GM18507 (cell line): ENCODE measurements at places on chromosomes 12 and 14.

DNA sequence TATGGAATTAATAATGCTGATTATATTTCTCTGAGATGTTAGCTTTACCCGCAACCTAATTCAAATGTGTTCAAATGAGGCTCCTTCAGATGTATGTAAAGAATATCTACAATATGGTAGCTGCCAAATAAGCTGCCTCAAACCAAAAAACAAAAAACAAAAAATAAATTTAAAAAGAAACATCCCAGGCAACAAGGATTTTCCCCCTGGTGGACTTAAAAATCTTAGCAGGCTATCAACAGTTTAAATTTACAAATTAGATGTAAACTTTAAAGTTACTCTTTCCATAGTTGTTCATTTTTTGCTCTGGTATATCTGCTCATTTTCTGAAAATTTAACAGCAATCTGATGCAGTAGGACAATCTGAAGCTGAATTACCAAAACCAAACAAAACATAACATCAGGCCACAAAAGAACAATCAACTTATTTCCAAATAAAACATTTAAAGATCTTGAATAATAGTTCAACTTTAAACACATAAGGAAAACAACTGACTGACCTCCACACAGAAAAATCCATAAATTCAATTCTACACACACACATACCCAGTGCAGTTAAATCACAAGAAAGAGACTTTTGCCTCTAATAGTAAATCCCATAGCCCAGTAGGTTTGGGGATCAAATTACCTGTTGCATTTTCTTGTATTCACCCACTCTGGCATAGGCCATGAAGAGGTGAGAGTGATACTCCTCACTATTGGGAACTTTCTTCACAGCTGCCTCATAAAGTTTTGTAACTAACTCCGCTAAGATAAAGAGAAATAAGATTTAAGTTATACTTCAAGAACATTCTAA is 21.3 kb downstream of the NAA25 start:
- DNase-seq, result no peak

GRCh38 chr12:11500188-11500860 is 105.0 kb upstream of the PRB2 start:
- peak; percentile 44 for DNase-seq

GRCh38 chr12:58509116-58509885 is 411.0 kb downstream of the LRIG3 start:
- no peak for DNase-seq

GRCh38 chr14:87405563-87405962 is 587.4 kb downstream of the GALC start:
- DNase-seq, result no peak

DNA sequence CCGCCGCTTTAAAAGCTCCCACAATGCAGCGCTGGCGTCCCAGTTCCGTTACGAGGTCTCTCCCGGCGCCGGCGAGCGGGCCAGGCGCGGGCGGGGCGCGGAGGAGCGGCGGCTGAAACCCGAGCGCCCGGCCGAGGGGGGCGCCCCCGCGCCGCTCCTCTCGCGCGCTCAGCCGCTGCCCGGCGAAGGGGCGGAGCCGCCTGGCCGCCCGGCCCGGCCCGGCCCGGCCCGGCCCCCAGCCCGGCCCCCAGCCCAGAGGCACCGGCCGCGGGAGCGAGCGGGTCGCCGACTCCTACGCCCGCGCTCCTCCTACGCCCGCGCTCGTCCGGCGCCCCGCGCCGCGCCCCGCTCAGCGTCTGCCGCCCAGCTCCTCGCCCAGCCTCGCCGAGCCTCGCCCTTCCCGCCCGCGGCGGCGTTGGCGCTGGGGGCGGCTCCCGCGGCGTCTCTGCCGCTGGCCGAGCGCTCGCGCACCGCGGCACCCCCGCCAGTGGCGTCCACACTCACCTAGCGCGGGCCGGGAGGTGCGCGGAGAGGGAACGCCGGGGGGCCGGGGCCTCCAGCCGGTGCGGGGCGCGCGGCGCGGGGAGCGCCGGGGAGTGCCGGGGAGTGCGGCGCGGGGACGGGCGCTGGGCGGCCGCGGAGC is at the start of gene RASSF8:
Gene RASSF8, plus strand, starts transcription at position 255 of the 643 bp plus-strand sequence. CDS start 96,662 bp downstream, outside the sequence.
- peak; percentile 26 for DNase-seq

DNA sequence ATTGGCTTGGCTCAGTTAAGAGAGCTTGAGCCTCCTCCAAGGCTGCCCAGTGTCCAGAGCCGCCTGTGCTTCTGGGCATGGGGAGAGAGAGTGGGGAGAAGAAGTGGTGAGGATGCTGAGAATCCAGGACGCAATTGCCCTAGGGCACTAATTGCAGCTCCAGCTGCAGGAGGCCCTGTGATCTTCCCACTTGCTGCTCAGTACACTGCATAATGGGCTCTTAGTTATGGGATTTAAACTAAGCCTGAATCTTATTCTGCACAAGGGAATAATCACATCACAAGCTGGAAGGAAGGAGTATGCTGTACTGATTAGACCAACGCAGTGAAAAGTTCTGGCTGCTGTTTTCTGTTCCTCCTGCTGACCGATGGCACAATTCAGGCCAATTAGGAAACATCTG is 101.0 kb upstream of the PRMT8 start:
- DNase-seq, result no peak

- peak; percentile 30 for DNase-seq
These were observed 19.9 kb downstream of the HRK start for GRCh38 chr12:116861320-116861719.

- DNase-seq, result no peak
These were observed 39.8 kb downstream of the TMTC3 start for GRCh38 chr12:88181881-88182280.

DNA sequence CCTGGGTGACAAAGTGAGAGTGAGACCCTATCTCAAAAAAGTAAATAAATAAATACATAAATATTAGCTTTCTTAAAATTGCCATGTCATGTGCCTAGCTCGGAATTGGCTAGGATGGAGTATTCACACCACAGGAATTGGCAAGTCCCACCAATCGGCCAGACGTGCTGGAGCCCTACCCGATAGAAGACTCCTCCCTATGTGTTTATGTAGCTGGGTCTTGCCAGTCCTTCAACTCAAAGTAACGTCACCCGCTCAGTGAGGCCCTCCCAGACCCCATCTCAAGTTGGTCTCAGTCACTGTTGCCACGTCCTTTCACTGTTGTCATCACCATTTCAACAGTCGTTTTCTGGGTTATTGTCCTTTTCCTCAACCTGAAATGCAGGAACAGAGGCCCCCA is 20.2 kb downstream of the VRTN start:
- DNase-seq, result no peak

GRCh38 chr12:18457362-18457761 is 196.0 kb downstream of the PIK3C2G start:
- no peak for DNase-seq

GRCh38 chr12:127957001-127957660 is 309.8 kb upstream of the TMEM132C start:
- no peak for DNase-seq

GRCh38 chr12:53538209-53538689 is 31.0 kb upstream of the NPFF start:
- no peak for DNase-seq

GRCh38 chr12:124765581-124766489 is 97.8 kb downstream of the SCARB1 start:
- DNase-seq, result no peak

DNA sequence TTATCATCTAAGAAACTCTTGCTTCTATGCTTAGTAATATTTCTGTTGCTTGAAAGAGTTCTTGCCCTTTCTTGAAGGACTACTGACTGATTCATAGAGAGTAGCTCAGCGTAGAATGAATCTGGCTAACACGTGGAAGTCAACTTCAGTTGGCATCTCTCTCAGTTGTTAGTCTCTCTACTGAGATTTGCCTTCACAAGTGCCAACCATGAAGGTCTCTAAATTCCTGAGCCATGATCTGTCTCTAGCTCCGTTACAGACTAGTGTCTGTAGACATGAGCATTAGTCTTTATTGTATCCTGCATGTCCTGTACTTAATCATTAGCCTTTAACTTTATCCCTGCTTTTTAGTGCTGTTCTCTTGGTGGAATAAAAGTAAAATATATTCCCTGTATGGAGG is 19.1 kb upstream of the ALX1 start:
- DNase-seq, result no peak

DNA sequence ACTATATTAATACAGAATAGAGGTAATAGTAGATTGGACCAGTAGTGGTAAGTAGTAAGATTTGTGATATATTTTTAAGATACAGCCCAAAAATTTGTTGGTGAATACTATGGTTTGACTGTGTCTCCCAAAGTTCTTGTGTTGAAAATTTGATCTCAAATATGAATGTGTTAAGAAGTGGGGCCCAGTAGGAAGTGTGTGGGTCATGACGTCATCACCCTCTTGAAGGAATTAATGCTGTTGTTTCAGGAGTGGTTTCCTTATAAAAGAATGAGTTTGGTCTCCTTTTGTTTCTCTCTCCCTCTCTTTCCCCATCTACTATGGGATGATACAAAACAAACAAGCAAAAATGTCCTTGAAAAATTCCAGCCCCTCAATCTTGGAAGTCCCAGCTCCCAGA is 16.3 kb downstream of the LUM start:
- DNase-seq, result no peak

DNA sequence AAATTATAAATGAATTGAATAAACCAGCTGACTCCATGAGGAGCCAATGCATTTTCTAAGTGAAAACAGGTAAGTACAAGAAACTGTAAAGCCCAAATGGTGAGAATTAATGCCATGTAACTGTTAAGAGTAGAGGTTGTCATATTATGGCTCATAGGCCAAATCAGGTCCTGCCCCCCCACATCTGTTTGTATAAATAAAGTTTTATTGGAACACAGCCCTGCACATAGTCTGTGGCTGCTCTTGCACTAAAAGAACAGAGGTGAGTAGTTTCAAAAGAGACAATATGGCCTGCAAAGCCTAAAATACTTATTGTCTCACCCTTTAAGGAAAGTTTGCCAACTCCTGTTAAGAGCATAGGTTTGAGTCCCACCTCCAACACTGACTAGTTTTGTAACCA is 140.5 kb upstream of the SRRM4 start:
- DNase-seq, result no peak

DNA sequence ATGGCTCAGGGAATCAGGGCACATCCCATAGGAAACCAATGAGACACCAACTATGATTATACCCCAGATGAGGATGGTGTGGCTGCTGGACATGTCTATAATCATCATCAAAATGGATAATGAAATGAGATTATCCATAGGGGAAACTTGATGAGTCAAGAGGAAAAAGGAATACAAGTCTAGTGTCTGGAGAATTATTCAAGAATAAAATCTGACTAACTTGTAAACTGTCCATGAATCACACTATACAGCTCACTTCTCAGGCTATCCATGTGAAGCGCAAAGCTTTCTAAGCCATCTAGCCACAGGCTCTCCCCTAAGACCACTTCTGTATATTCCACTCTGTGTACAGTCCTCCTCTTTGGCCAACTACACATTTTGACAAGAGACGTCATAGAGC is 52.5 kb downstream of the DUSP16 start:
- no peak for DNase-seq

GRCh38 chr12:31368666-31369361 is 42.9 kb upstream of the SINHCAF start:
- DNase-seq, result no peak

- no peak for DNase-seq
These were observed 191.7 kb upstream of the FRMD6 start for GRCh38 chr14:51460011-51460410.

GRCh38 chr12:67525617-67525884 is 123.0 kb upstream of the DYRK2 start:
- DNase-seq, result no peak

DNA sequence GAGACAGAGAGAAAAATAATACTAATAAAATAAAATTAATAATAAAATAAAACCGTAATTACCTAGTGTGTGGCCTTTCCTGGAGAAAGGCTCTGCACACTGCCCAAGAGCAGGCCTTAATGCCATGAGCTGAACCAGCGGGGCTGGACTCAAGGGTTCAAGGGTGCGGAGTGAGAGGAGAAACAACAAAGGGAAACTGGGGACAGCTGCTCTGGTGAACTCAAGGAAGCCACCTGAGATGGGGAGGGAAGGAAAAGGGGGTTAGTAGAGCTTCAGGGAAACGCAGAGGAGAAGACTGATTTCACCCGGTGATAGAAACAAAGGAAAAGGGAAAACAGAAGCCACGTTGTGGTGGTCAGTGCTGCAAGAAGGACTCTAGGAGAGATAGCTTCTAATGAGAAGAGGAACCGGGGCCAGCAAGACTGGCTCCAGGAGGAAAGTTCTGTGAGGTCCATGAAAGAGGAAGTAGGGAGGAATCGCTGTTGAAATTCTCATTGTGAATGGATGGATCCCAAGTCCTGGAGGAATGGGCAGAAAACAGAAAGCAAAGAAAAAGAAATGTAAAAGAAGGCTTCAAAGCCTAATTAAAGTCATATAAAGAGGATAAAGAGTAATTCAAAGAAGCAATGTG is 48.3 kb upstream of the BCL2L14 start:
- no peak for DNase-seq

- no peak for DNase-seq
These were observed 71.0 kb downstream of the KTN1 start for GRCh38 chr14:55650992-55651391.

DNA sequence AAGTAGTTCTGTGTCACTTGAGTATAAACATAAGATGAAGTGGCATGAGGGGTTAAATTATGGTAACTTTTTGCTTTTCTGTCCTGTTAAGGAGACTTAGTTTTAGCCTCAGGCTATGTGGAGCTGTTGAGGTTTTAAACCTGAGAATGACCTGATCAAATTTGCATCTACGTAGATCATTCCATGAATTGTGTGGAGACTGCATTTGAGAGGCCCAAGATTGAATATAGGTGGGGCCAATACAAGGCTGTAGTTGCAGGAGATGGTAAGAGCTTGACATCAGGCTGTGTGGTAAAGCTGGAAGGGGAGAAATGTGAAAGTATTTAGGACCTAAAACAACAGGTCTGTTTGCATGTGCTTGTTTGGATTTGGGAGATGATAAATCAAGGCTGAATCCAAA is 249.5 kb downstream of the SLC16A7 start:
- no peak for DNase-seq

- no peak for DNase-seq
These were observed 3.8 kb downstream of the BCDIN3D start for GRCh38 chr12:49838973-49839633.

GRCh38 chr12:71476513-71476912 is 36.9 kb downstream of the LGR5 start:
- DNase-seq, result no peak

DNA sequence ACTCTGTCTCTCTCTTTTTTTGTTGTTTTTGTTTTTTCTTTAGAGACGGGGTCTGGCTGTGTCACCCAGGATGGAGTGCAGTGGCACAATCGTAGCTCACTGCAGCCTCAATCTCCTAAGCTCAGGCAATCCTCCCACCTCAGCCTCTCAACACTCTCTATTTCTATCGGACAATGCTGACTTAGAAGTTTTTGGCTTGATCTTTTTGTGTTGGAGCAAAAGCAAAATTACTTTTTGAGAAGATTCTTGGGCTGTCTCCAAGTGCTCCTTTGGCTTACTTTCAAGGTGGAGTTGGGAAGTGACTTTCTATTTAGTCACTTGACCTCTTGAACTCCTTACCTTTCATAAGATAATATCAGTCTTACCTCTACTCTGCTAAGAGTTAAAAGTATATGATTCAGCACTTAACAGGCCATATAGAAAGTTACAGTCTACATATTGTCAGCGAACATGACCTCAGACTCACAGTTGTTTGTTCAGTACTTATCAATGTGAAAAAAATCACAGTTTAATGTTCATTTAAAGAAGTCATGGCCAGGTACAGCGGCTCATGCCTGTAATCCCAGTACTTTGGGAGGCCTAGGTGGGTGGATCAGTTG is 15.4 kb upstream of the MIA2 start:
- DNase-seq, result no peak
